ENCODE measurements at places on chromosomes 6 and 20.

- peak; percentile 66 for DNase-seq
These were observed 8.0 kb downstream of the SLC17A3 start for GRCh38 chr6:25866011-25866410.

DNA sequence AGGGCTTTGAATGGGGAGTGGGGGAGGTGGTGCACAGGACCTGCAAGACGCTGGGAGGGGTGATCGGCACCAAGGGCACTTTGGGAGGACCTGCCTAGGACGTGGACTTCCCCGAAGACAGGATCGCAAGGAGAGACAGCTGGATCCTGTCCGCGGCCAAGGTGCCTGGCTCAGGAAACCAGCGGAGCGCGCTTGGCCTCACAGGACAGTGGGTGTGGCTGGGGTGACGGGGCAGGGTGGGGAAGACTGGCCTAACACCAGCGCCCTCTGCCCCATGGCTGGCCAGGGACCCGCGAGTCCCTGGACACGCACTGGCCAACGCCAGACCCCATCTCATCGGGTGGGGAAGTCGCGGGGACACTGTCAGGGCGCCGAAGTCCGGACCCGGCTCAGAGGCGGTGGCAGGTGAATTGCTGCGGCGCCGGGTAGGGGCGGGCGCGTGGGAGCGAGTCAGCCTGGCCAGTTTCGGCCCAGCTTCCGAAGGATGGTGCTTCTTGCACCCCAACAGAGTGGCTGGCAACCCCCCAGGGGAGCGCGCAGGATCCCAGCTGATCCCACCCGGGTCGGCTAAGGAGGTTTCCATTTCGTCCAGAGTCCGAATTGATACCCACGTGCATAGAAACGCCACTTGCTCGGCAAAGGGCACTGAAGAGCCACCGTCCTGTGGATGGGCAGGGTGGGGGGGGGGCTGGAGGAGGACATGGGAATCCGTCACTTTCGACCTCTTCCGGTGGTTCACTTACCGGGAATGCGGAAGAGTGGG, 785 bp upstream of the THBD start:
- DNase-seq: no peak

DNA sequence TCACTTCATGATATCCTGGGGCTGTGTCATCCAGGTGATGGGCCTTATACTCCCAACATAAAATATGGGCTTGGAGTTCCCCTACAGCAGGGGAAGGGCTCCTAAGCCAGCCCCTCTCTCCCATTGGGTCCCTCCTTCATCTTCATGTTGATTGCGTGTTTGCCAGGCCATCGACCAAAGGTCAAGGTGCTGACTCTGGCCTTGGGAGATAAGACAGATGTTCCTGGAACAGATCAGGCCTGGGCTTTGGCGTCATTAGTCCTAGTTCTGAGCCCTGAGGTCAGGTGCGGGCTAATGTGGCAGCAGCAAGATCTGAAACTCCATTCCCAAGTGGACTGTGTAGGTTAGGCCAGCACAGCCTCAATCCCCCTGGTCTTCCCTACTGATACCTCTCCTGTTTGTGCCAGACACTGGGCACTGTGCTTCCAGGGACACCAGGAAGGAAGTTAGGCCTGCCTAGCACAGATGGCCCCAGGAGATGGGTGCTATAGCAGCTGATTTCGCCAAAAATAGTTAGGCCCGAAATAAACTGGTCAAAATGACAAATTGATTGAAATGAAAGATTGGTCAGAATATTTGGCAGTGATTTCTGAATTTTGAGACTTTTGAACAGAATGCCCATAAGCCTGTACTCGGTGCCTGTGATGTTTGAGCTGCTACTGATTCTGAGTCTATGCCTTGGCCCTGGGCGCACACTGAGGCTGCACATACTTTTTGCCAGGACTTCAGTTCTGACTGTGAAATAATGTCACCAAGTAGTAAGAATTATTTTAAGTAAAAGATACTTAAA, 28.8 kb downstream of the EPB41L1 start:
- no peak for DNase-seq

DNA sequence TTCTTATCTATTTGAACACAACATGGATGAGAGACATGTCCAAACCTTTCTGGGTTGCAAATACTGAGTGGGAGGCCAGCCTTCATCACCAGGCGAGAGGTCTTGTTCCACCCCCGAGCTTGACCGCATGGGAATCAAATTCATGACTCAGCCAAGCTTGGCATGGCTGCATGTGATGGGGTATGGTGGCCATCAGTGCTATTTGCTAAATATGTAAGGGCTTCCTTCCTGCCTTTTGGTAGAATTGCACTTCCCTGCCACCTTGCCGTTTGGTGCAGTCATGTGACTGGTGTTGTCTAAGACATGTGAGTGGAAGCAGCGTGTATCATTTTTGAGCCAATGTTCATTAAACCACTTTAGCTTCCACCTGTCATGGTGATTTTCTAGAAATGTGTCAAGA, 508.9 kb upstream of the SULF2 start:
- DNase-seq: no peak

GRCh38 chr20:58175836-58176235, 52.6 kb downstream of the ANKRD60 start:
- DNase-seq: no peak

GRCh38 chr6:32610682-32611296, 21.1 kb upstream of the HLA-DRB1 start:
- DNase-seq: no peak

- no peak for DNase-seq
These were observed 36.5 kb upstream of the TNFAIP3 start for GRCh38 chr6:137830511-137830911.

- no peak for DNase-seq
These were observed 467.4 kb upstream of the PLCB4 start for GRCh38 chr20:8601542-8601912.

DNA sequence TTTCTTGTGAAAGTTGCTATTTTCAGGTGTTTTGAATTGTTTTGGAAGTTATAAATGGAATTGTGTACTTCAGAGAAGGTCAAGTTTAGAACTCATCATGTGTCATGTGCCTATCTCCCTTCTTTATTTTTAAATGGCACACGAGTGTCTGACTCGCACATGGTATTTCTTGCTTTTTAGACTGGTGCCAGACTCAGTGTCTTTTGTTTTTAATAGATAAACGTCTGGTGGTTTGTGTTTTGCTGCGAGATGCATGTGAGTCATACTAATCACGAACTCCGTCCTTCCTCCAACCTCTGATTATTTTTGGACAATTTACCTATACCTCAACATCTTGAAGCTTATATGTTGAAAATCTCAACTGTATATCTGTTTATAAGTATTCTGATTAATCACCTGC, 292.1 kb downstream of the CDKAL1 start:
- no peak for DNase-seq

GRCh38 chr6:157126183-157127098, 196.9 kb downstream of the TMEM242 start:
- DNase-seq: no peak

- no peak for DNase-seq
These were observed 4.5 kb upstream of the ALDH8A1 start for GRCh38 chr6:134954272-134955000.

DNA sequence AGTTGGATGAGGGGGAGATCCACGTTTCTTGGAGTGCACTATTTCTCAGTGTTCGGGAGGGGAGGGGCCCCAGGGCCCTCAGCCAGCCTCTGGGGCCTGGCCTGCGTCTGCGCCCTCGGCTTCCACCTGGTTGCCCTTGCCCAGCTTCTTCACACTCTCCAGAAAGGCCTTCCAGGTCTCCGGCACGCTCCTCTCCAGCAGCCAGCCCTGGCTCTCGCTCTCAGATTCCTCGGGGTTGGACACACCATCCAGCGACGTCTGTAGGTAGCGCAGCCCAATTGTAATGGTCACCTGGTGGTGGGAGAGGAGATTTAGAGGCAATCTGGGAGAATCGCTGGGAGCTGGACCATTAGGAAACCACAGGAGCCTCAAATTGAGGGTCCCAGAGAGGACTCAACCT, 24.2 kb downstream of the PRPH2 start:
- no peak for DNase-seq

- no peak for DNase-seq
These were observed 603.5 kb downstream of the UTRN start for GRCh38 chr6:144888621-144889020.

DNA sequence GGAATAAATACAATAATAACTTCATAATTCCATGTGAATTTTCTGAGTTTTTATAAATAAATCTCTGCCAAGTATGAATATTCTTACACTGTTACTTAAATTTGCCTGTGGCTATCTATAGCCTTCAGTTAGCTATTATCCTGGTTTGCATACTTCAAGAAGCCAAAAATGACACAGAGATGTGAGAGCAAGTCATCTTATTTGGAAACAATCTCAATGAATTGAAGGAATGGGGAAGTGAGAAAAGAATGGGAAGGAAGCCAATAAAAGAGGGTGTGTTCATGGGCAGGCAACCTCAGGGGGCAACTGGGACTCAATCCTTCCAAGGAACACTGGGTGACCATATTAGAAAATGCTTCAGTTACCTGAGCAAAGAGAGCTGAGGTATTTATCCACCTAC, 9.9 kb downstream of the HAO1 start:
- DNase-seq: no peak

- no peak for DNase-seq
These were observed 9.2 kb downstream of the PDCD2 start for GRCh38 chr6:170575250-170575649.

- DNase-seq: no peak
These were observed 43.6 kb upstream of the SLC4A11 start for GRCh38 chr20:3282271-3283221.

DNA sequence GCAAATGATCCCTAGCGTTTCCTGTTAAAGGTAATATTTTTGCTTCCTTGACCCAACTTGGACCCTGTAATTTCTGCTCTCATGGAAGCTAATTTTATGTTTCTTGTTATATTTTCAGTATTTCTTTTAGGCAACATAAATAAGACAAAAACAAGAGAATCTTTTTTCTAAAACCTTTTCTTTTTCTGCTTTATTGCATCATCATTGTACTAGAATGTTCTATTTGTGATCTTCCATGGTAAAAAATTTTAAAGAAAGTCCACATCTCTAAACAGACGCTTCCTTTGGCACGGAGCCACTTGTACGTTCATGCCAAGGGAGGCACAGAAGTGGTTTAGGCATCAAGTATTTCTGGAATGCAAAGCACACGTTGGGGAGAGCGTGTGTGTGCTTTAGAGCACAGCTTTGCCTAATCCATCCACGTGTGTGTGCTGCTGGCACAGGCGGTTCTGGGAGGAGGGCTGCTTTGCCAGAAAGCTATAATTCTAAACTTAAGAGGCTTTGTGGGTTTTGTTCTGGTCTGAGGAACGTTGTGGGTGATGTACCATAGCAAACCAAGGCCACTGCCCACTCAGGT, 98.3 kb downstream of the SASH1 start:
- no peak for DNase-seq

- DNase-seq: no peak
These were observed 87.8 kb downstream of the GMDS start for GRCh38 chr6:2157441-2158127.

- no peak for DNase-seq
These were observed 4.9 kb upstream of the ANKRD60 start for GRCh38 chr20:58233393-58233792.

Measured in T-helper 1 cell (primary cell).